ENCODE measurements at places on chromosomes 6 and 20.

DNA sequence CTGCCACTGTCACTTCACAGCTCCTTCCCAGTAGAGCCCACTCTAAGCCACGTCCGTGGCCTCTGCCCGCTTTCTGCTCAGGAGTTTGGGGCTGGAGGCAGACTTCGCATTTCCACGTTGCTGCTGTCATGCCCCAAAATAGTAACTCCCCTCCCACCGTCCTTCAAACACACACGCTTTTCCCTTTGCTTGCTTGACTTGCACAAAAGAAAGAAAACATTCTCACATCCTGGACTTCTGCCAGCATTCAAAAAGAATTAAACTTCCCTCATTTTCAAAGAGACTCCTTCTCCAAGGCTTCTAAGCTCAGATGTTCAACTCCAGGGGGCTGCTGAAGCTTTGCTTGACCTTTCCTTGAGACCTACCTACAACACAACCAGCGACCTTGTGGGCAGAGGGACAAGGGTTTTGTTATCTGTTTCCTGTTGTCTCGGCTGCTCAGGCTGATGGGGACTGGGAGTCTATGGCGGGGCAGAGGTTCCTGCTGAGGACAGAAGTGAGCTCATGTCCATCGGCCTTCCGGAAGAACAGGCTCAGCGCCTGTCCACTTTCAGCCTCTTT, 263.8 kb upstream of the FOXQ1 start:
- no peak for DNase-seq

DNA sequence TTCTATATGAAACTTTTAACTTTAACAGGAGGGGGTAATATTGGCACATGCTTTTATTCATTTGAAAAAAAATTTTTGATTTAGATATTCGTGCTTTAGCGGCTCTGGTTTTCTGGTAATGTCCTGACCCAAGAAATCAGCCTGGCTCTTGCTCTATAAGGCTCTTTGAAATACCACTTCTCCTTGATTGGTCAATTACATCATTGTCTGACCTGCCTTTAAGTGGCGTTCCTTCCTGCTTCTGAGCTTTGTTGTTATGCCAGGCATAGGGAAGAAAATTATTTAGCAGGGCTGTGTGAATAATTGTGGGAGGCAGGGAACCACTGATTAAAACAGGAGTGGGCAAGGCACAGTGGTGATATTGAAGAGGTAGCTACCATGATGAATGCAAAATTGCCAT, 3.9 kb downstream of the RNF144B start:
- DNase-seq = no peak

- no peak for DNase-seq
Observed at GRCh38 chr6:44225579-44226325, 2.4 kb downstream of the SLC29A1 start.

GRCh38 chr6:108836061-108836460, 12.2 kb upstream of the ARMC2 start:
- DNase-seq = no peak

- DNase-seq = no peak
Observed at GRCh38 chr6:152057832-152058498, 250.5 kb downstream of the ESR1 start.

GRCh38 chr20:40630099-40630498, 58.9 kb downstream of the MAFB start:
- DNase-seq = no peak

DNA sequence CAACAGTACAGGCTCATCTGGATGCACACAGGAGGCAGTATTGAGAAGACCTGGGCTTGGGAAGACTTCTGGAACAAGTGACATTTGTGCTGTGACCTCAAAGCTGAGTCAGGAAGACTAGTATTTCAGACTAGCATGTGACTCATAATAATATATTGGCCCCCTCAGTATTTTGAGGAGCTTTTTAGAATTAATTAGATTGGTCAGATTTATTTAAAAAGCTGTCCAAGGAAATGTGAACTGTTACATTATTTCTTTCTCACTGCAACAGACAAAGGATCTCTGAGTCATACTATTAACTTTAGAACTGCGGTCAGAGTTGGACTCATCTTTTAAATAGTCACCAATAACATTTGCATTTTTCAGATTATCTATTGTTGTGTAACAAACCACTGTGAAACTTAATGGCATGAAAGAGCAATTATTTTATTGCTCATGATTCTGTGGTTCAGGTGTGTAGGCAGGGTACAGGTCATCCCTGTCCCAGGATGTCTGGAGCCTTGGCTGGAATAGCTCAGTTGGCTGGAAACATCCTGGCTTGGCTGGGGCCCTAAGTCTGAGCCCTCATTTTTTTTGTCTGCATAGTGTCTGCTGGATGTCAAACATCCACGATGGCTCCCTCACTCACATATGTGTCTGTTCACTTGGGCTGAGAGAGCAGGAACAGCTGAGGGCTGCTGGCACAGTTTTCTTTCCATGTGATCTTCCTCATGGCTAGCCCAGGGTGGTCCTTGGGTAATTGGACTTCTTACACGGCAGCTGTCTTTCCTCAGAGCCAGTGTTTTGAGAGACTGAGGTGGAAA, 46.9 kb downstream of the MAP3K4 start:
- no peak for DNase-seq

- no peak for DNase-seq
Observed at GRCh38 chr6:53506872-53507271, 38.0 kb downstream of the GCLC start.

DNA sequence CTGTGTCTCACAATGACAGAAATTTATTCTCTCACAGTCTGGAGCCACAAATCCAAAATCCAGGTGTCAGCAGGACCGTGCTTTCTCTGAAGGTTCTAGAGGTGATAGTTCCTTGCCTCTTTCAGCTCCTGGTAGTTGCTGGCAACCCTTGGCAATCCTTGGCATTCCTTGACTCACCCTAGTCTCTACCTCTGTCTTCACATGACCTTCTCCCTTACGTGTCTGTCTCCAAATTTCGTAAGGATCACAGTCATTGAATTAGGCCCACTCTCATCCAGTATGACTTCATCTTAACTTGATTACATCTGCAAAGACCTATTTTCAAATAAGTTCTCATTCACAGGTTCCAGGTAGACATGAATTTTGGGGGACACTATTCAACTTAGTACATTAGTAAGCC, 143.1 kb downstream of the CEP57L1 start:
- DNase-seq = no peak

GRCh38 chr20:59583428-59584277, 20.7 kb upstream of the PHACTR3 start:
- DNase-seq = no peak

DNA sequence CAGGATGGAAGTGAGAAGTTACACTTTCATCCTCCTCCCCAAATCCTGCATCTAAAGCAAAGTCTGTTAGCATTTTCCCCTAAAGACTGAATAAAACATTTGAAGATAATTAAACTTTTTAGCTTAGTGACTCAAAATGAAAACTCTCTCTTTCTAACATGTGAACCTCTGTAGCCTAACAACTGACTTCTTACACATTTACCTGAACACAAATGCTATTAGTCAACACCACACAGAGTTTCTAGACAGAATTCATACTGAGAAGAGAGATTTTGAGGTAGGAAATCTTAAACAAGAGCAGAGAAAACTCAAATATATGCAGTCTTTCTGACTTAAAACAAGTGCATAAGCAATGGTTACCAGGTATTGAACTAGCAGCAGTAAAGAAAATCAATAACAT, 149.9 kb upstream of the SMLR1 start:
- no peak for DNase-seq

DNA sequence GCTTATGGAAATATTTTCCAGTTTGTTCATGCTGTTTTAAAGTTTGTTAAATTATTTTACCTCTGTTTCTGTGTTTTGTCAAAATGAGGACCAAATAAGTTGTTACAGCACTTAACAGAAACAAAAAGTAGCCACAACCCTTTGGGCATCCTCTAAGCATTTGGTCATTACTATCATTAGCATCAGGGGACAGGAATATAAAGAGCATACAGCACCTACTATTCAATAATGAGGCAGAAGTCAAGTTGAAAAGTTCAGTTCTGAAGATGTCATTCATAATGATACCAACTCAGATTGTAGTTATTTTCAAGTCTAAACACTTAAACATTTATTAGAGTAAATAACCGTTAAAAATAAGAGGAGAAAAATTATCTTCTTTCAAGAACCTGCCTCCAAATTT, 862.3 kb upstream of the FLRT3 start:
- no peak for DNase-seq

GRCh38 chr20:43379239-43379917, 78.3 kb upstream of the SRSF6 start:
- no peak for DNase-seq

DNA sequence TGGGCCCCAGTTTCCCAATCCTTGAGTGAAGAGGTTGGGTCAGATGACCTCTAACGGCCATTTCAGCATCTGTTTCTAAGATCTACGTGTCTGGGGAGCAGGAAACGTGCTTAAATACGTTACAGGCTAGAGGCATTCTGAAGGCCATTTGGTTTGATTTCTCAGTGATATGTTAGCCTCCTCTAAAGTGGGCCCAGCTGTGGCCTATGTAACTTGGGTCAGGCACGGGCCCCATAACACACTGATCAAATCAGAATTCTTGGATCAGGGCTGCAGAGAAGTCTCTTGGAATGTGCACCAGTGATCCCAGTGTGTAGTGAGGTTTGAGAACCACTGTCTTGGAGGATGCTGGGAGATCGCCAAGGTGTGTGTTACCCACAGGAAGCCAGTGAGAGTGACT, 36.1 kb upstream of the TGM3 start:
- DNase-seq = no peak

DNA sequence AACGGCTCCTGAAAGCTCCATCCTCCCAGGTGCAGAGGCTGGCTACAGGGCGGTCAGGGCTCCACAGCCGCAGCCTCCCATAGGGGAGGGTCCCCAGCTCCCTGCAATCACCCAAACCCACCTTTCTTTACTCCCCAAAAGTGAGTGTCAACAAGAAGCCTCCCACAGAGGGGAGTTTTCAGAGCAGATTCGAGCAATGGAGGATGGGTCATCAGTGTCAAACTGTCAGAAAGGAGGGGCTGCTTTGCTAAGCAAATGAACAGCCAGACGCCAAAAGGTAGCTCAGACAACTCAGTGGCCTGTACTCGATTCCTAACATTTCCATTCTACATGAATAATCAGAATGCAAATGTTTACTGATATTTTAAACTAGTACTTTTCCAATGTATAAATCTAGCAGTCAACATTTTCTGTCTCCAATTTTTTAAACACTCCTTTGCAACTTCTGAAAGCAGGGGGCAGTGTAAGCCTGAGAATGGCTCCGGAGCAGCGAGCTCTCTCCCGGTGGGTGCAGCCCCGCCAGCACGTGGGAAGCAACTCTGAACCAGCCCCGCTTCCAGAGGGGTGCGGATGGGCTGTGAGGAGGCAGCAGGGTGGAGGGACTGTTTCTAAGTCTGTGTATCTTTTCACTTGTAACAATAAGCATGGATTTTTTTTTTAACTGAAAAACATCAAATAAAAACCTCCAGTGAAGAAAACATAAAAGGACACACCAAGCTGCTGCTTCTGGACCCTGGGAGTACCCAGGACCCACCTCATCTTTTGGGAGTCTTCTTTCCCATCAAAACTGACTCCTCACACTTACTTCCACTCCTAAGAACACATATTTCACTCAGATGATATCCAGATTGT, 54.9 kb downstream of the TAF4 start:
- DNase-seq = no peak

DNA sequence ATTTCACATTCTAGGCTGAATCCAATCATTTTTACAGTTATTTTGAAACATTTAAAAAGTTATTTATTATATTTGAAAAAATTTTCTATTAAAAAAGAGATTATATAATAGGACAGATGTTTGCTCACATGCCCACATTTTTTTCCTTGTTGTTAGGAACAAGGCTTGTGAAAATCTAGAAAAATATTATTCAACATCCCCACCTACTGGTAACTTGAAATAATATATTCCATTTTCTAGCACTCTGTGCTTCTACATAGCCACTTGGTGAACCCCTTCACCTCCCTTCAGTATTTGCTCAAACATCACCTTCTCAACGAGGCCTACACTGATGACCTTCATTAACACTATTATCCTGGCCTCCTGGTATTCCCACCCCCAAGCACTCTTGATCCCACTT, 18.3 kb upstream of the GPRC6A start:
- DNase-seq = no peak

GRCh38 chr6:34953061-34954025, 64.3 kb downstream of the ANKS1A start:
- DNase-seq = no peak

GRCh38 chr6:168971549-168971948, 282.1 kb downstream of the THBS2 start:
- DNase-seq = no peak

GRCh38 chr6:50655848-50656453, 57.4 kb upstream of the TFAP2D start:
- no peak for DNase-seq

- no peak for DNase-seq
Observed at GRCh38 chr6:106142876-106143431, 56.8 kb downstream of the PRDM1 start.

- no peak for DNase-seq
Observed at GRCh38 chr6:28898710-28898965, 25.1 kb downstream of the TRIM27 start.

DNA sequence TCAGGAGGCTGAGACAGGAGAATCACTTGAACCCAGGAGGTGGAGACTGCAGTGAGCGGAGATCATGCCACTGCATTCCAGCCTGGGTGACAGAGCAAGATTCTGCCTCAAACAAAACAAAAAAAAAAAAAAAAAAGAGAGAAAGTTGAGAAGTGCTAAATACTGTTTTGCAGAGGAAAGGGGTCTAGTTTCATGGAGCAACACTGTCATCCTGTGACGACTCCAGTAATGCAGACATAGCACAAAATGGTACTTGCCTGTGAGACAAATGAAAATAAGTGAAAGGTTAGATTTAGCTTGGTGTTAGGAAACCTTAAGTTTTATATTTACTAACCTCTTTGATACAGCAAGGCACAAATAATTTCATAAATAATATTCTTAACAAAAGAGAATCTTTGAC, 29.7 kb downstream of the CEP162 start:
- no peak for DNase-seq

All from bone marrow (tissue), 2 donors.